ENCODE measurements at places on chromosomes 12 and 14. TPM values are rescaled to one million over a fixed set of nuclear protein-coding genes. Genes with fewer than 3 reads are reported as not detected.
A peak's percentile ranks its signal among the peaks of the same experiment; 100 is the strongest.

- H3K27ac ChIP-seq: peak overlapping the region; percentile 36
- no peak for DNase-seq
- H3K27me3 ChIP-seq: no peaks in the 10 kb centered on the region
- no peak overlapping the region for H3K4me3 ChIP-seq
These were observed 23.9 kb downstream of the GNG2 start for GRCh38 chr14:51884086-51884927.

- H3K4me3 ChIP-seq: no peak overlapping the region
- no peak overlapping the region for H3K27ac ChIP-seq
These were observed 173.9 kb downstream of the MYRFL start for GRCh38 chr12:69998922-69999321.

Gene DENR
- total RNA-seq: 20.7 TPM

Gene CD163
- total RNA-seq: 327 TPM

Gene SYT10
- total RNA-seq: 0.42 TPM
